ENCODE measurements at places on chromosomes 2 and 18.

- no peak for DNase-seq
Observed at GRCh38 chr18:11106894-11107293, 42.5 kb downstream of the PIEZO2 start.

DNA sequence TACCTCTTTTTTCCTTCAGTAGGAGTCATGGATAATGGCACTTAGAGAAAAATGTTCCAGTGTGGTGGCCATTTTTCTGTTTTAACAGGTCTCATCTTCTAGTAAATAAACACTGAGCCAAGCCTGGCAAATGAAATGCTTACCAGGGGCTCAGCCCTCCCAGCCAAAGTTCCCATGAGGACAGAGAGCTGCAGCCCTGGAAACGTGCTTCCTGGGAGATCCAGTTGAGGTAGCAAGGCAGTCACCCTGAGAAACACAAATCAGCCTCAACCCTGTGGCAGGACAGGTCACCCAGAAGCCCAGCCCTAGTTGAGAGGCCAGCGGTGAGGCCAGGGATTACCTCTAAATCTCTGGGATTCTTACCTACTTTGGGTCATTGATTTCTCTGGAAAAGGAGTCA lies 140.1 kb downstream of the LNPK start:
- no peak for DNase-seq

DNA sequence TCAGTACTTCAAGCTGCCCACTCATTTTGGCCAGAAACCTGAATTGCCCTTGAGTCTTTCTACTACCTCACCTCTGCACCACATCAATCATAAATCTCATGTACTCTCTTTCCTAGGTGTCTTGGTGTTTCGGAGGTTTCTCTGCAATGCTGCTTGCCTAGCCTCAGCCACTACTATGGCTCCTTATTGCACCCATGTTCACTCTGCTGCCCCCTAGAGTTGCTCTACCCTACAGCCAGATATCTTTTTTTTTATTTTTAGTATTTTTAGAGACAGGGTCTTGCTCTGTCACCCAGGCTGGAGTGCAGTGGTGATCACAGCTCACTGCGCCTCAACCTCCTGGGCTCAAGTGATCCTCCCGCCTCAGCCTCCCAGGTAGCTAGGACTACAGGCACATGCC lies 413.0 kb downstream of the PTPRM start:
- no peak for DNase-seq

DNA sequence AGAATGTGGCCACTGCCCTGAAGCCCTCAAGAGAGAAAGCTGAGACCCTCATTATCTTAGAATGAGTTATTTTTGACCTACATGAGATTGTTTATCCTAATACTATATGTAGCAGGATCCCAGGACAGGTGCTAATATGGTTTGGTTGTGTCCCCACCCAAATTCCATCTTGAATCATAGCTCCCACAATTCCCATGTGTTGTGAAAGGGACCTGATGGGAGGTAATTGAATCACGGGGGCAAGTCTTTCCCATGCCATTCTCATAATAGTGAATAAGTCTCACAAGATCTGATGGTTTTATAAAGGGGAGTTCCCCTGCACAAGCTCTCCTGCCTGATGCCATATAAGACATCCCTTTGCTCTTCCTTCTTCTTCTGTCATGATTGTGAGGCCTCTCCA lies 76.8 kb downstream of the CCBE1 start:
- DNase-seq, result no peak

GRCh38 chr2:12718015-12718671 lies 1.4 kb downstream of the TRIB2 start:
- DNase-seq, result no peak

- no peak for DNase-seq
Observed at GRCh38 chr2:100856732-100857131, 36.8 kb downstream of the NPAS2 start.

All from hippocampal formation (tissue), 2 donors.